ENCODE measurements at places on chromosomes 6 and 20.

DNA sequence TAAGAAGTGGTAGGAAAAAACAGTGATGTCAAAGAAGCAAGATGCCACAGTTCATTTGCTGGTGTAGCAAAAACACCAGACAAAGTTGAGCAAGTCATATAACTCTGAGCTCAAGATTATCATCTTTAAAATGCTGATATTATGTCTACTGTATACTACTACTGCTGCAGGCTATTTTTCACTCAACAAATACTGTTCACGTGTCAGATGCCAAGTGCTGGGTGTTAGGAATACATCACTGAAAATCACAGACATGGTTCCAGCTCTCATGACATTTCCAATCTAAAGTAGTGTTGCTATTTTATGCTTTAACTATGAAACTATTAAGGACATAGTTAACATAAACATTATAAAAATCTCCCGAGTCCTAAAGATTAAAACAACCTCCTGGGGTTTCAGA lies 163.0 kb downstream of the NKAIN2 start:
- DNase-seq: no peak

- DNase-seq: no peak
These were observed 690 bp upstream of the FILIP1 start for GRCh38 chr6:75494290-75494689.

DNA sequence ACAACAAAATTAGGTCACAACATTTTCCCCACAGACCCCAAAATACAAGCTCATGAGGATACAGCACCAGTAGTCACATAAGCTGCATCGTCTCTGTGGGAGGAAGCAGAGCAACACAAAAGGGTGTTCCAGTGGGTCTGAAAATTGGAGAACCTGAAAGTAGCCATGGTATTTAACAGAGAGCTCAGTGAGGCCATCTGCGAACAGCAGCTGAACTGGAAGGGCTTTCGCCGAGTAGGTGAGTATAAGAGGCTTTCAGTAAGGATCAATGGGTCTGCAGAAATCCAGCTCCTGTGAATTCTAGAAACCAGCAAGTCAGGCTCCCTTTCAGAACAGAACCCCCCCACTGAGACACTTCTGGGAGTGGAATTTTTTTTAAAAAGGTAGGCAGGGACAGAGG lies 120.0 kb upstream of the RREB1 start:
- DNase-seq: no peak

- no peak for DNase-seq
These were observed 109.8 kb downstream of the PTPRK start for GRCh38 chr6:128410584-128410983.

- DNase-seq: no peak
These were observed 157.2 kb downstream of the CDH26 start for GRCh38 chr20:60115451-60115850.

DNA sequence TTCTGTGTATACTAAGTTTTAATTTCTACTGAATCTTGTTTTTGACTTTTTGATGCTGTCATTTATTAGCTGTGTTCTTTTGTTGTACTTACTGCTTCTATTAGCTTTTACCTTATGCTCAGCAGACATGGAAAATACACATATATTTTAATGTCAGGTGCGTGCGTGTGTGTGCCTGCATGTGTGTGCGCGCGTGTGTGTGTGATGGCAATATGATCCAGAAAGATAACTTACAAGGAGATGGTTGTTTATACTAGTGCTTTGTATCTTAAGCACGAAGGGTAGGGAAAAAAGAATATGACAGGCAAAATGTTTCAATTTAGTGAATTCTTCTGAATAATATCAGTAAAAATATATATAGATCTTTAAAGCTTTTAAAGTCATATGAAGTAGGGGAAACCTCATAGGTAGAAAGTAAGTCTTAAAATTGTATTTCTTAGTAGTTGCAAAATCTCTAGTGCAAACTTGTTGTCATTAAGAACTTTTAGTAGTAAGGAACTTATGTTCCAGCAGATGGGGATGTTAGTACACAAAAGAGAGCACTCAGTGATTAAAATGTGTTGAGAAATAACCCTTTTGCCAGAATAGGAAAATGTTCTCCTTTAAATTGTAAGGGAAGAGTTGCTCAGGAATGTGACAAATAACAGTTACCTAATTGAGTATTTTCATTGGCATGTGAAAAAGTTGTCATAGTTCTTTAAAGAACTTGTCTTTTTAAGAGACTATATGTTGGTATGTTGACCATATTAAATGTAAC lies 13.2 kb downstream of the QKI start:
- DNase-seq: no peak

DNA sequence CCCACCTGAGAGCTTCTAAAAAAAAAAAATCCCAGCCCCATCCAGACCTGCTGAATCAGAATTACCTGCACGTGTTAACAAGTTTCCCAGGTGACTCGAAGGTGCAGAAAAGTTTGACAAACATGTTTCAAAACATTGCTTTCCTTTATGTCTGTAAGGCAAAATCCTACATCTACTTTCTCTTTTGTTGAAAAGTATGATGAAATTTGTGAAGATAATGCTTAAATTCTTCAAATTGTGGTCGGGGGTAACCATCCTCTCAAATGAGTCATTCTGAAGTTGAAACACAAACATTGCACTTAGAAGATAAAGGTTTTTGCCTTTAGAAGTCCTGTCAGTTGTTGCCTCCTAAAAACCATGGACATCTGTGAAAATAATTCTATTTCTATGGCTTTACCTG lies 429.7 kb downstream of the EPHA7 start:
- no peak for DNase-seq

All from CD4-positive, alpha-beta T cell treated with Interleukin-6 at 100 ng/mL for 8 hours (primary cell).